ENCODE measurements at places on chromosomes 2 and 18.

DNA sequence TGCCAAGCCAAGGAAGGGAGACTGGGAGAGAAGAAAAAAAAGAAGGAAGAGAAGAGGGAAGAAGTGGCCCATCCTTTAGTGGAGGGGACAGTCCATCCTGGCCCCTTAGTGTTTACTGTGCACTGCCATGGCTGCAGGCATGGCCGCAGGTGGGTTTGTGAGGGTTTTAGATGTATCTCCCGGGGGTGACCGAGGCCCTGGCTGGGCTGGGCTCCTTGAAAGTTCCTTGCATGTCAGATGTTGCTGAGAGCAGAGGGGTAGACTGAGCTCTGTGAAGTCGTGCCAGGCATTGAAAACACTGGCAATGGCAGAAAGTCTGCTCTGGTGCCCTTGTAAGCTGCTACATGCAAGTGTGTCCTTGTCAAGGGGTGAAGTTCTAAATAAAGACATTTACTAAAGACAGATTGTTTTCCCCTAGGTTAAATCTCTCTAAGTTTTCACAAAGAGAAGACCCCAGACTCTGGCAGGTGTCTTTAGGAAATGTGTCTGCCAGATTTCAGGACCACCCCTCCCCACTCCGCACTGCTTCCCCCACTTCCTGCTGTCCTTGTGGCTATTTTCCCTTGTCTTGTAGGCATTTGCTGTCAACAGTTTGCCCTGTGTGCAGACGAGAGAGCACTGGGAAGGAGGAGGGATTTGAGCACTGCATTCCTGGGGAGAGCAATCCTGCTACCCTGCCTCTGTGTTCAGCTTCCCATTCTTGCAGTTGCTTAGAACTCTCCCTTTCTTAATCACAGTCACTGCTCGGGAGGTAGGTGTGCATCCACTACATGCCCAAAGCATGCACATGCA, 68.4 kb downstream of the ACOXL start:
- DNase-seq, result no peak

GRCh38 chr2:54047658-54048057, 67.8 kb upstream of the ACYP2 start:
- no peak for DNase-seq

DNA sequence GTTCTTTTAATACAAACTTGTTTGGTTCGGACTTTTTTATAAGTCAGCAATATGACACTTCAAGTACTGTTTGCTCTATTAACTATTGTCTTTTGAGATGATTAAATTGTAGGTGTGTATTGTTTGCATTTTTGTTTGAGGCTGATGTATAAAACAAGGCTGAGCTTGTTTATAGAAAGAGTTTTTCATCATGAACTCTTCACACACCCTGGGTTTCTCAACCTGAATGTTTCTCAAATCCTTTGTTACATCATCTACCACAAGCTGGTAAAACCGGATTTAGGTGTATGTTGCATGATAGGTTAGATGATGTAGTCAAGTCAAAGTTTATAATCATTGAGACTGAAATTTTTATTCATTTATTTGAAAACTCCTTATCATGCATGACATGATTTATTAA, 335.2 kb upstream of the LRATD1 start:
- DNase-seq, result no peak

DNA sequence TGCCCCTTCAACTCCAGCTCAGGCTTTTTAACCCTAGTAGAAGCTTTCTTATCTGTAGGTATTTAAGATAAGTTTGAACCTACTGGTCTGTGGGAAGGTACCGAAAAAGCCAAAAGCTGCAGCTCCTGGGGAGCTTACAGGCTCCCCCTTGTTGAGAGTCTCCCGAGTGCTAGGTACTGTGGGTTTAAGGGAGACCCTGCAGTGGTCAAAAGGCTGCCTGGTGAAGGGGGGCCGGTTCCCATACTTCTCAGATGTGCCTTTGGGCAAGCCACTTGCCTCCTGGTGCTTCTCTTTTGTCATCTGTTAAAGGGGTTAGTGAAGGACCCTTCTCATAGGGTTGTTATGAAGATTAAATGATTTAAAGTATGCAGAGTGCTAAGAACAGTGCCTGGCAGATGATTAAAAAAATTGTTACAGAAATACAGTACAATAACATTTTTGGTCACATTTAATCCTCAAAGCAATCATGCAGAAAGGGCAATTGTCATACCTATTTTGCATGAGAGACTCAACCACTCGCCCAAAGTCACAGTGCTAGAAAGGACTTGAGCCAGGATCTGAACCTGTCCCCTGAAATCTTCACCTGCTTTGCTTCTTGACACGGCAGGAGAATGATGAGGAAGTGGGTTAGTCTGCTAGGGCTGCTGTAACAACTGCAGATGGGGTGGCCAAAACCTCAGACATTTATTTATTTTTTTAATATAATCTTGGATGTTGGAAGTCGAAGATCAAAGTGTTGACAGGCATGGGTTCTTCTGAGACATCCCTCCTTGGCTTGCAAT, 62.5 kb downstream of the NEDD4L start:
- no peak for DNase-seq

- peak; percentile 22 for DNase-seq
These were observed 38.1 kb downstream of the AFTPH start for GRCh38 chr2:64562148-64562784.

GRCh38 chr2:75268112-75268511, 68.8 kb upstream of the TACR1 start:
- no peak for DNase-seq

- no peak for DNase-seq
These were observed 10.1 kb upstream of the SANBR start for GRCh38 chr2:61055557-61055956.

GRCh38 chr2:207254591-207255464, 89.1 kb upstream of the KLF7 start:
- DNase-seq, result no peak

DNA sequence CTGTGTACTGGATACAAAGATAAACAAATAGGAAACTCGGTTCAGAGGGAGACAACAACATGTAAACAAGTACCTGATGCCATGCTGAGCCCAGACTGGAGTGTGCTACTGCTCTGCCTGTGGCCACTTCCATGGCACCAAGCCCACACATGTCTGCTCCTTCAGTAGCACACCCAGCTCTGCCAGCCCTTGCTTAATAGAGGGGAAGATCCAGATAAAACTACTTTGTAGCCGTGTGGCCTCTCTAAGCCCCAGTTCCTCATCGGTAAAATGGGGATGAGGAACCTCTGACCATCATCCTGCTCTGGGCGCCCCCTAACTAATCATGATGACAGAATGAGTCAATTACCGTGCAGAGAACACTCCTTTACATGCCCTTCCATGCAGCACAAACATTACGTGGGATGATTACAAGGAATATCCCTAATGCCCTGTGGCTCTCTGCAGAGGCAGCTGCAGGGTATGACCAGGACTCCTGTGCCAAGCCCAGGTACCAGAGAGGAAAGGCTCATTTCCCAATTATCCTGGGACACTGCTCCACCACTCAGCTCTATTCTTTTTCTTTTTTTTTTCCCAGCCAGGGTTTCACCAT, 34.9 kb downstream of the DNMT3A start:
- no peak for DNase-seq

GRCh38 chr2:85303780-85304531, 23.8 kb downstream of the TGOLN2 start:
- no peak for DNase-seq

DNA sequence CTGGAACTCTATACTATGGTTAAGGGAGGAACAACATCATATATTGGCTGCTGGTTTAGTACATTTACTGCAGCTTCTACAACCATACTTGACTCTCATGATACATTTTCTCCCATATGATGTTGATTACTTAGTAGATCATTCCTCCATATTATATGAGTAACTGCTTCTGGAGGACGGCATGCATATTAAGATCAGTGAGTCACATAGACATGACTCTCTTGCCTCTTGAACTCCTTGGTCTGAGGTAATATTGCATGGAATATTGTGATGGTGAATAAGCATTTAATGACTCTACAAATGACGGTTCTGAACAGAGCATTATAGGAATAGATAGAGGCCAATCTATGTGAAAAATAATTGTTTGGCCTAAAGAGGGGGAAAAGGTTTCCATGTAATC, 418.8 kb upstream of the SPHKAP start:
- DNase-seq, result no peak

DNA sequence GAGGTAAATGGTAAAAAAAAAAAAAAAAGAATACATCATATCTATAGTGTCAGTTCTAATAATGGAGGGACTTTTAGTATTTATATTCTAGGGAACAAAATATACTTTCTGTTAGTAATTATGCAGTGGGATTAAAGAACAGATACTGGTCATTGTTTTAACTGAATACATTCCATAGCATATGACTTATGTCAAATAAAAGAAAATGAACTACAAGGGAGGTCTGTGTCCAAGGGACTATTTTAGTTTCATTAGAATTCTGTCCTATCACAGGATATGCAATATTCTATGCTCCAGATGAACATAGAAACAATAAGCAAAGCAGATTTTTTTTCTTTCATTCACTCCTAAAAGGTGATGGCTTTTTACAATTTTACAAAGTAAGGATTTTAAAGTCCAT, 154.2 kb upstream of the ZEB2 start:
- no peak for DNase-seq

- no peak for DNase-seq
These were observed 10.6 kb downstream of the GFPT1 start for GRCh38 chr2:69376403-69376802.

GRCh38 chr2:42321452-42322064, 39.5 kb downstream of the COX7A2L start:
- no peak for DNase-seq

- DNase-seq, result no peak
These were observed 56.0 kb downstream of the DGKD start for GRCh38 chr2:233410196-233410760.

GRCh38 chr2:145090841-145091761, 571.2 kb upstream of the ZEB2 start:
- no peak for DNase-seq

DNA sequence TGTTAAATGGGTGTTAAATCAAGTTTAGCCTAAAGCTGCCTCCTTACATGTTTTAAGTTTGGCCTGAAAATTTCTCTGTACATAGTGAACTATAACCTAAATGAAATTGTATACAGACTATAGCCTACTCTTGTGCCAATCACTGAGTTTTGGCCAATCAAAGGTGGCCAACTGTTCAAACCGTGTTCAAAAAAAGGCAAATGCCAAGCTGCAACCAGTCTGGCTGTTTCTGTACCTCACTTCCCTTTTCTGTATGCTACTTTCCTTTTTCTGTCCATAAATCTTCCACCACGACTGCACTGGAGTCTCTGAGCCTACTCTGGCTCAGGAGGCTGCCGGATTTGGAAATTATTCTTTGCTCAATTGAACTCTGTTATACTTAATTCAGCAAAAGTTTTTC, 121.0 kb downstream of the SPOPL start:
- DNase-seq, result no peak

- peak; percentile 62 for DNase-seq
These were observed 1.2 kb downstream of the ANKMY1 start for GRCh38 chr2:240556553-240557100.

GRCh38 chr18:55875371-55875901, 287.4 kb upstream of the TCF4 start:
- DNase-seq, result no peak

- DNase-seq, result no peak
These were observed 798 bp downstream of the TANC1 start for GRCh38 chr2:158969162-158969714.

GRCh38 chr2:177314194-177314593, 49.7 kb upstream of the NFE2L2 start:
- no peak for DNase-seq

- DNase-seq, result no peak
These were observed 28.6 kb downstream of the ITM2C start for GRCh38 chr2:230893338-230893737.

GRCh38 chr2:165536851-165537499, 67.5 kb downstream of the CSRNP3 start:
- DNase-seq, result no peak

DNA sequence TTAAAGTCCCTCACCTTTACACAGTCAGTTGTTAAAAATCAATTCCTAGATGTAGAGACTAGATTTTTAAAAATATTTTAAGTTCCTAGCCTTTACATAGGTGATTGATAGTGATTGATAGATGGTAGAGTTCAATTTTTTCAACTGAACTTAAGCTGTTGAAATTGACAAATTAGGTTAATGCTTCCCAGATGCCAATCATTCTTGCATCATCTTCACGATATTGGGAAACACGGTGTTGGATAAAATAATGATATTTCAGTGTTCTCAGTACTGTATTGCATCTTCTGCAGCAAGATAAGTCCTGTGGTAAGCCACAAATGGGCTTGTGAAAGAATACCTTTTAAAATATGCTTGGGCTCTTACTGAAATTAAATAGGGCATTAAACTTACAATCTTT, 667.6 kb downstream of the STK39 start:
- DNase-seq, result no peak

DNA sequence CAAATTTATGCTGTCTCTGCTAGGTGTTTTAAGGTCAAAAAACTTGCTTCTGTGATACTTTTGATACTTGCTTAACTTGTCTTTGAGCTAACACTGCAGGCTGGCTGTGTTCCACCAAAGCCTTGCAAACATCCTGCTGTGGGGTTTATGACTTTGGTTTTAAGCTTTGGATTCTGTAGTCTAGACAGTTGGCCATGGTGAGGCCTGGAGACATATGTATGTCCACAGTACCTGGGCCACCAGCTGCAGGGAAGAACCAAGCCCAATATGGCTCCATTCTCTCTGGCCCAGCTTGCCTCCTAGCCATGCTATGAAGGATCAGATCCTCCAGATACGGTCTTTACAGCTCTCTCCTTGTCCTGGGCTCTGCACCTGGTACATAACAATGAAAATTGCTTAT, 113.9 kb downstream of the INO80D start:
- no peak for DNase-seq

DNA sequence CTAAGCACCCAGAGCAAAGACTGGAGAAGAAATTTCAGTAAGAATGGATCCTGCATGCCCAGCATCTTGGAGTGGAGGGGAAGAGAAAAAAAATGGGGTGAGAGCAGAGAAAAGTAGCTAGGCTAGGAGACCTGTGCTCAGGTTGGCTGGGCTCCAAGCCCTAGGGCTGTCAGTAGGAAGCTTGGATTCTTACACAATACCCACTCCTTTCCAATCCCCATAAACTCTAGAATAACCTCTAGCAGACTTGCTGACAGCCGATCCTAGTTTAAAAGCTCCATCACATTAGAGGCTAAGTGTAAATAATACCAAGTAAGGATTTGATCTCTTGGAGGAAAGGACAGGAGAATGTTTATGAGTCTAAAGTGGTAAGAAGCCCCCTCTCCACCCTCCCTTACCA, 46.2 kb upstream of the NABP1 start:
- no peak for DNase-seq

GRCh38 chr2:120935339-120936313, 200.0 kb downstream of the GLI2 start:
- no peak for DNase-seq

DNA sequence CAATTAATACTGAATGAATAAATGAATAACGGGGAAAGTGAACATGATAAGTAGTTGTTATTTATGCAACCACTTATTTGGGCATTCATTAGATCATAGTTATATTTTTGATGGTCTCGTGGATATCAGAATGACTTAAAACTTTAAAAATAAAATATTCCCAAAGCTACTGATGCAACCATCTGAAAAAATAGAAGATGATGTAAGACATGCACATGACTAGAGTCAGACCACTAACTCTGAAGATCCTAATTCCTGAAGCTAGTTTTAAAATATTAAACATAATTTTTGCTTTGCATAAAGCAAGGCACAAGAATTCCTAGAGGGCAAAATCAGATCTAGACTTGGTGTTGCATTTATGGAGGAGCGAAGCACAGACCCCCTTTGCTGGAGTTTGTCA, 616.1 kb downstream of the IRS1 start:
- DNase-seq, result no peak
